NCI-H1694 treated with DMSO at 0.1 percent for 48 hours (cell line): ENCODE measurements at places on chromosomes 1 and 21.

DNA sequence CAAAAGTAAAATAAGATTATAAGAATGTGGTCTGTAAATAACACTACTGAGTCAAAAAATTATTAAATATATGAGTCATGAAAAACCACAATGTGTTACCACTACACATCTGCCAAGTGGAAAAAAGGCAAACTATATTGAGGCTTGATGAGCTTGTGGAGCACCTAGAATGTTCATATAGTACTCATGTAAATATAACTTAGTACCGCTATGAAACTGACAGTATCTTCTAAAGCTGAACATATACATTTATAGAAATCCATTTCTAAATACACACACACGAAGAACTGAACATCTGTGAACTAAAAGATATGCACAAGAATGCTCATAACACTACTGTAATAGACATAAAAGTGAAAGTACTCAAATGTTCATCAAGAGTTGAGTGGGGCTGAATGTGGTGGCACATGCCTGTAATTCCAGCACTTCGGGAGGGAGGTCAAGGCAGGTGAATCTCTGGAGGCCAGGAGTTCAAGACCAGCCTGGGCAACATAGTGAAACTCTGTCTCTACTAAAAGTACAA, 18.5 kb upstream of the GBP3 start:
- DNase-seq, result no peak

DNA sequence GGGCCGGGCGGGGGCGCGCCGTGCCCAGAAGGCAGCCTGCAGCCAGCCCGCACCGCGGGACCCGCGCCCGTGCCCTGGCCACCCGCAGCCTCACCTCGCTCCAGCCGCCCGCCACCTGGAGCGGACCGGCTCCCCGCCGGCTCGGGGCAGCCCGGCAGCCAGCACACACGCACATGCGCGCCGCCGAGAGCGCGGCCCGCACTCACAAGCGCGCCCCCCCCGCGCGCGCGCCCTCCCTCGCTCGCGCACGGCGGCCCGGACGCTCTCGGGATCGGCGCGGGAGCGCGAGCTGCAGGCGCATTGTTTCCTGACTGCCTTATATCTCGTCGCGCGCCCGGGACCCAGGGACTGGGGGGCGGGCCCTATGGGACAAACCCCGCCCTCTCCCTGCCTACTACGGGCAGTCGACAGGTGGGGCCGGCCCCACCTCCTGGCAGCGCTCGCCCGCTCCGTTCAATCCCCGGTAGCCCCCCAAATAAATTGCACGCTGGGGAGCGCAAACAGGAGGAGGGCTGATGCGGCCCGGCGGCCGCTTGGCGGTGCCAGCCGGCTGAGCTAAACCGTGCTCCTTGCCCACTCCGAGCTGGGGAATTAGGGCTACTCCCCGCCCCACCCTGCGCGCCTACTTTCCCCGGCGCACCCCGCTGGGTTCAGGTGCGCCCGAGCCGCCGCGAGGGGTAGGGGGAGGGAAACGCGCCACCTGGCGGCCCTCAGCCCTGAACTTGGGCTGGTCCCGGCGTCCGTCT, at the start of gene MYCL:
Gene MYCL, minus strand, starts transcription at position 204 of the 746 bp plus-strand sequence. CDS start 483 bp downstream, outside the sequence.
- DNase-seq, result peak; percentile 100

- no peak for DNase-seq
These were observed 2.7 kb upstream of the PALMD start for GRCh38 chr1:99643021-99643779.

DNA sequence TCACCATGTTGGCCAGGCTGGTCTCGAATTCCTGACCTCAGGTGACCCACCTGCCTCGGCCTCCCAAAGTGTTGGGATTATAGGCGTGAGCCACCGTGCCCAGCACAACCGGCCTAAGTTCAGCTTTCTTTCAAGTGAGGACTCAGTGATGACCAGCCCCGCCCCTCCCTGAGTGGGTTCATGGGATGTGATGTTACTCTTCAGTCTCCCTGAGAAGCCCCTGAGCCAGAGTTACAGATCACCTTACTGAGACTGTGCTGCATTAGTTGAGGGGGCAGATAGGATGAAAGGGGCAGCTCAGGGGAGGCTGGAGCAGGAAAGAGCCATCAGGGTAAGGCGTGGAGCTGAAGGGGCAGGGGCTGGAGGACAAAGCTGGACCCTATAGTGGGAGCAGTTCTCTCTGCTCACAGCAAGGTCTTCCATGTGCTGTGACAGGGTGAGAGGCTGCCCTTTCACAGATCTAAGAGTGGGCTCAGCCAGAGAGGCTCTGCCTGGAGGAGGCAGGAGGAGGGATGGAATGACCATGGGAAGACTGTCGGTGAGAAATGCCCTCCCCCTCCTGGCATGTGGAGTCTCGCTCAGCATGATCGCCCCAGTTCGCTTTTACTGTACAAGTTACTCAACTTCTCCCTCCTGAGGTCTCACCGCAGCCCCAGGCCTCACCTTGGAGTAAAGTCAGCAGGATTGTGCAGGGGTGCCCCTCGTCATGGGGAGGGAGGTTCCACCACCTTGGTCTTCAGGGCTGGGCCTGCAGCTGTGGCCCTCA, 13.4 kb downstream of the SH2D2A start:
- DNase-seq, result no peak

- no peak for DNase-seq
These were observed 325.8 kb downstream of the KIF26B start for GRCh38 chr1:245480393-245481120.

DNA sequence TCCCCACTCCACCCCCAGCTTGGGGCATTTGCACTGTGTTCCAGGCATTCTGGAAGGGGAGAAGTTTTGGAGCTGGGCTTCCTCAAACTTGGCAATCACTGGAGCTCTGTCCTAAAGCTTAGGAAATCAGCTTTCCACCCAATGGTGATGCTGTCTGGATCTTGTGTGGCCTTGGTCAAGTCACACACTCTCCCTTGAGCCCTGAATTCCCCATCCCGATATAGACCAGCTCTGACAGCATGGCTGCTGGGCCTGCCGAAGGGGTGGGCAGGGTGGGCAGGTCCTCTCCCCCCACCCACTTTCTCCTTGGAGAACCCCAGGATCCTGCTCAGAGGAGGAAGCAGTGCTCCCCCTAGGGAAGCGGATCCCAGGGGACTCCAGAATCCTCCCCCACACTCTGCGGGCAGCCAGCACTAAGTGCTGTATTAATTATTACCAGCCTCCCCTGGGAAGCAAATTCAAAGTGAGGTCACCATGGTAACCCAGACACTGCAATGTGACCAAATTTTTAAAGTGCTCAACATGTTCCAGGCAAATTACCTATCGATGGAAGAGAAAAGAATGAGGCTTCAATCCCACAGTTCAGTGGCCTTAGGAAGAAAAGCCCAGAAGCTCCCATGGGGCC, 21.3 kb upstream of the LDLRAP1 start:
- no peak for DNase-seq

DNA sequence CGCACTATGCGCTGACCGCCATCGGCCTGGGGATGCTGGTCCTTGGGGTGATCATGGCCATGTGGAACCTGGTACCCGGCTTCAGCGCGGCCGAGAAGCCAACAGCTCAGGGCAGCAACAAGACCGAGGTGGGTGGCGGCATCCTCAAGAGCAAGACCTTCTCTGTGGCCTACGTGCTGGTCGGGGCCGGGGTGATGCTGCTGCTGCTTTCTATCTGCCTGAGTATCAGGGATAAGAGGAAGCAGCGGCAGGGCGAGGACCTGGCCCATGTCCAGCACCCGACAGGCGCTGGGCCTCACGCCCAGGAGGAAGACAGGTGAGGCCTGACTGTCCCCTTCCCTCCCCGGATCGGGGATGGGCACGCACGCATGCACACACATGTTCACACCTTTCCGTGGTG, 31.9 kb upstream of the FHAD1 start:
- no peak for DNase-seq

GRCh38 chr1:35568975-35569395, 4.1 kb upstream of the TFAP2E start:
- DNase-seq, result peak; percentile 57

GRCh38 chr1:94236630-94237290, 624 bp downstream of the ARHGAP29 start:
- peak; percentile 44 for DNase-seq

DNA sequence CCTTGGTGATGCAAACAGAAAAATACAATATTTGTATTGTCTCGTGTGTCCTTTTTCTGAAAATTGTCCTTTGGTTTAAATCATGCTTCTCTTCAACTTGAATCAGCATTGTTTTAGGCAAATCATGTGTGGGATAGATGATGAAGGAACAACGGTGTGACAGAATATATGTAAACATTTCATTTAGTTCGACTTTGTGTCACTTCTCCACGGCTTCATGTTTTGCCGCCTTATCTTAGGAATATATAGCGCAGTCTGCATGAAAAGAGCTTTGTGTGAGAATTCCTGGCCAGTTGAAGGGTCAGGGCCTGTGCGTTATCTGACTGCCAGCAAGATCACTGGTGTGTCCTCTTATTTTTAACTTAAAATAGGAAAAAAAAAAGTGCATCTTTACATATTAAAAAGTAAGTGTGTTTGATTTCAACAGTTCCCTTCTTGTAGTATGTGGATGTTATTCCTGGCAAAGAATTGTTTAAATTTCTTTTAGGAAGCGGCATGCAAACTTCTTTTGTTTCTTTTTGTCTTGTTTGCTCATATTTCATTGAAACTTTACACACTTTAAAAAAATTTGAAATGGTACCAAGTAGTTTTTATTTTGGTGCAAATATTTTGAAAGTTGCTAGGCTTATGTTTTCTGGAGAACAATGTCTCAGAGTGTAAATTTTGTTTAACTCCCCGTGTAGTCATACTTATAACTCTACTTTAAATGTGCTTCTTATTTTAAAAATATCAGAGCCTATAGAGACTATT, 465.2 kb downstream of the USP25 start:
- no peak for DNase-seq

- peak; percentile 70 for DNase-seq
These were observed 68.3 kb downstream of the SLC35A3 start for GRCh38 chr1:100037927-100038659.

DNA sequence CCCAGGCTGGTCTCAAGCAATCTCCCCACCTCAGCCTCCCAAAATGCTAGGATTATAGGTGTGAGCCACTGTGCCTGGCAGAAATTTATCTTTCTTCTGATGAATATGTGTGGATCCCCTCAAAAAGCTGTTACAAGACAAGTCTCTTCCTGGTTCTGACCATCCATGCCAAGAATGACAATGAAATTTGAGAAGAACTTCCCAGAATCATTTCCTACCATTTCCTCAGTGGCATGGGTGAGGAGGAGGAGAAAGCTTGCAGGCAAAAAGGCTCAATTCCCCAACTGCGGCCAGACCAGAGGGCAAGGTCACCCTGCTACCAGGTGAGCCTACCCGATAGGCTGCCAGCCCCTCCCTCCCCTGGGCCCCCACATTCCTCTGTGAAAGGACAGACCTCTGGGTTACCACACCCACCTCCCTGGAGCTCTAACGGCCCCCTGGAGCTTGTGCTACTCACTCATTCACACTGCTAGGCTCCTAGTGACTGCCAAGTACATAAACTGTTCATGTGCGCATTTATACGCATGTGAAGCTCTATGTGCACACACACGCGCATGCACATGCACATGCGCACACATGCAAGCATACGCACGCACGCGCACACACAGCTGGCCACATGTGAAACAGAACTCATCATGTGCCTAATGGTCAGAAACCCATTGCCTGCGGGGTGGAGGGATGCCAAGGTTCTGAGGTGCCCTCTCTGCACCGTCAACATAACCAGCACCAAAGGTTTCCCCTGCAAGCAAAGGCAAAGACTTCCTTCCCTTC, 17.0 kb downstream of the MRAP start:
- no peak for DNase-seq

DNA sequence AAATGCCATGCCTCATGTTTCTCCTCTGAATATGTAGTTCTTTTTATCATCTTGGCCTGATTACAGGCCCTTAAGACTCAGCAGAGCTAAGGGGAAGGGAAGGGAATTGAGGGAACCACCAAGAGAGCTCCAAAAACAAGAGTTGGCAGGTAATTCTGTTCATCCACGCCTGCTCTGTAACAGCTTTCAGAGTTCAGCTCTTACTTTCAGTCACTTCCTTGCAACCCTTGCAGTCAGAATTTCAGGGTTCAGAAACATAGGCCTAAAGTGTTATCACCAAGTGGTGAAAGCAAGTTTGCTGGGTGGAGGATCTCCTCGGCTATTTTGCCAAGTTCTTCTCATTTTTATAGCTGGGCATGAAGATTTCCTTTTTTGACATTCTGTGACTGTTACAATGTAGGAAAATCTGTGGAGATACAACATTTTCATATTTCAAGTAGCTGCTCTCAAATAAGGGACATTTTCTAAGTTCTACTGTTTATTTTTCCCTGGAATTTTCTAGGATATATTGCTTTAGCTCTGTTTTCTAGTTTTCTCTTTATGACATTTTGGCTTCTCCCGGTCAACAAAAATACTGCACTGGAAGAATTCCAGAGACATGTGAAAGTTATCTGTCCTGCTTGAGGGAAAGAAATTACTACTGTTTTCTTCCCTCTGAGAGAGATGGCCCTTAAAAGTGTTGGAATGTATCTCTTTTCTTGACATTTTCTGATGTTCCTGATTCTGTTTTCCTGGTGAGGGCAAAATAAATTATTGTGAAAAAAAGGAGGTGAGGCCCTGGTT, 251.8 kb upstream of the ST6GALNAC5 start:
- DNase-seq, result no peak

GRCh38 chr1:179955287-179955680, 674 bp downstream of the CEP350 start:
- no peak for DNase-seq

GRCh38 chr21:18461743-18462142, 58.2 kb upstream of the TMPRSS15 start:
- DNase-seq, result no peak

- no peak for DNase-seq
These were observed 554 bp downstream of the ZNF281 start for GRCh38 chr1:200409203-200409760.
